Caco-2 (cell line): ENCODE measurements at places on chromosomes 5 and 9. TPM values are rescaled to one million over a fixed set of nuclear protein-coding genes. Genes with fewer than 3 reads are reported as not detected.

ADAMTS6 gene
- 0.23 and 0.67 TPM in 2 replicates for total RNA-seq

GRIA1 gene
- total RNA-seq: not detected in 2 replicates

RXFP3 gene
- total RNA-seq: not detected in 2 replicates

C5orf46 gene
- 0.63 TPM in 1 of 2 replicates, not detected in the other for total RNA-seq

RECK gene
- 1.1 and 1.8 TPM in 2 replicates for total RNA-seq

ACOT12 gene
- total RNA-seq: 1.4 TPM in 2 replicates

MBLAC2 gene
- 3.8 and 4.9 TPM in 2 replicates for total RNA-seq

KIF20A gene
- 83.7 and 84.9 TPM in 2 replicates for total RNA-seq

TNC gene
- total RNA-seq: 11.4 and 17.6 TPM in 2 replicates

SPATA9 gene
- total RNA-seq: 0.34 TPM in 1 of 2 replicates, not detected in the other

CCDC192 gene
- total RNA-seq: not detected in 2 replicates

SPAG8 gene
- 0.19 and 0.29 TPM in 2 replicates for total RNA-seq

DNA sequence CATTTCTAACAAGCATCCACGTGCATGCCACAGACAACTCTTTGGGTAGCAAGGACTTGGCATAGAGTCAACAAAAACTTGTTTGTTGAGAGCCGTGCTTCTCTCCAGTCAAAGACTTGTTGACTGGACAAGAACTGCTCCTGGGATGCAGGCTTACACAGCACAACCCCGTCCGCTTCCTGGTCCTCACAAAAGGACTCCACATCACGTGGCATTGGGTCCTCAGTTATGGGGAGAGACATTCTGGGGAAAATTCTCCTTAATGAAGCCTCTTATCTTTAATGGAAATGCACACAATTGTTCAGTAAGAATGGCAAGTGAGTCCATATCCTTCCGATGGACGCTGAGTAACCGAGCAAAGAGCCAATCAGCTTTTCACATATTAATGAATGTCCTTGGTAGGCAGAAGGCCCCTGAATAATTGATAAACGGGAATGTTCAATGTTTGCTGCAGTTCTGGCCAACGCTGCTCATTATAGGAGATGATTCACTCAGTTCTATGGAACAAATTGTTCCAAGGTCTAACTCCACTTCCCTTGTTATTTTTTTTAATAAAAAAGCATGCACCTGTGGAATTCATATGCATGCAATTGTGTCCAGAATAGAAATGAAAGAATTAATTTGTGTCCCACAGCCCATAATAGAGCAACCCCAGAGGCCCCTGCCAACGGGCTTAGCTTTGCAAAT, 97.0 kb upstream of the ZNF366 start:
- H3K27me3 ChIP-seq: no peaks in the 10 kb centered on the region
- no peaks in the 10 kb centered on the region for H3K36me3 ChIP-seq
- 0 out of 2 replicates have a peak, but pooled peaks cover 6% of the 10 kb centered on the region for H3K4me1 ChIP-seq
- H3K4me3 ChIP-seq: no peak overlapping the region
- H3K27ac ChIP-seq: no peak overlapping the region

GRCh38 chr5:87853541-87853940, 415.1 kb downstream of the TMEM161B start:
- H3K4me3 ChIP-seq: no peak overlapping the region
- H3K4me1 ChIP-seq: no peaks in the 10 kb centered on the region
- no peak for DNase-seq
- H3K36me3 ChIP-seq: no peaks in the 10 kb centered on the region
- no peak overlapping the region for H3K27ac ChIP-seq
- H3K27me3 ChIP-seq: no peaks in the 10 kb centered on the region

DNA sequence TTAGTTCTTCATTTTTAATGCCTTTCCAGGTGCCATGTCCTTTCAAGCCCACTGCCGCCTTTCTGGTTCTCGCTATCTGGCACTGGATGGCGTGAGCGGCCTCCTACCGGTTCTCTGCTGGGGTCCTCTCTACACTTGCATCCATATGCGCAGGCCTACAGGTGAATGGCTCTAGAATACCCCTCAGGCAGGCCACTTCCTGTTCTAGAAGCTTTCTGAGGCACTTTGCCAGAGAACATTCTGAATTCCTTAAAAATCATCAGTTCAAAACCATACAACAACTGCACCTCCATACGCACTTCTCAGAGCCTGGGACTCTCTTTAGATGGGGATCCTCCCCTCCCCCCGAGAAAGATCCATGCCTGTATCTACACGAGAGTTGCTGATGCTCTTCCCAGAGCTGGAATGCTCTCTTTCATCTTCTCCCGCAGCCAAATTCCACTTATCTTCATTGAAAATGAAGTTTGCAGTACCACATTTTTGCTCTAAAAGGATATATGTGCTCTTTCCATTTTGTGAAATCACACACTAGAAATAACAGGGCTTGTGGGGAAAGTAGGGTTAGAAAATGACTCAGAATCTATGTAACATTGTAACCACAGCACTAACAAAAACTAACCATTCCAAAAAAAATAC, 1.4 kb upstream of the LHFPL2 start:
- no peak overlapping the region for H3K4me3 ChIP-seq
- peaks cover 15% of the 10 kb centered on the region for H3K4me1 ChIP-seq
- no peaks in the 10 kb centered on the region for H3K27me3 ChIP-seq
- H3K36me3 ChIP-seq: no peaks in the 10 kb centered on the region

DNA sequence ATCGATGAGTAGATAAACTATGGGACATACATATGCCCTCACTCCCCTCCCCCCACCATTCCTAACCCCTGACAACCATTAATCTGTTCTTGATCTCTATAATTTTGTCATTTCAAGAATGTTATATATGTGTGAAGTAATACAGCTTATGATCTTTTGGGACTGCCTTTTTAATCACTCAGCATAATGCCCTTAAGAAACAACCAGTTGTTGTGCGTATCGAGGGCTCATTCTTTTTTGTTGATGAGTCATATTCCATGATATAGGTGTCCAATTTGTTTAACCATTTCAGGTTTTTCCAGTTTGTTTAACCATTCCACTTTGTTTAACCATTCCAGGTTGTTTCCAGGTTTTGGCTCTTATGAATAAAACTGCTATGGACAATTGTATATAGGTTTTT, 75.6 kb downstream of the ARHGEF28 start:
- no peak overlapping the region for H3K27ac ChIP-seq
- no peaks in the 10 kb centered on the region for H3K4me1 ChIP-seq
- H3K27me3 ChIP-seq: 0 out of 2 replicates have a peak, but pooled peaks cover 1% of the 10 kb centered on the region
- H3K4me3 ChIP-seq: no peak overlapping the region

DNA sequence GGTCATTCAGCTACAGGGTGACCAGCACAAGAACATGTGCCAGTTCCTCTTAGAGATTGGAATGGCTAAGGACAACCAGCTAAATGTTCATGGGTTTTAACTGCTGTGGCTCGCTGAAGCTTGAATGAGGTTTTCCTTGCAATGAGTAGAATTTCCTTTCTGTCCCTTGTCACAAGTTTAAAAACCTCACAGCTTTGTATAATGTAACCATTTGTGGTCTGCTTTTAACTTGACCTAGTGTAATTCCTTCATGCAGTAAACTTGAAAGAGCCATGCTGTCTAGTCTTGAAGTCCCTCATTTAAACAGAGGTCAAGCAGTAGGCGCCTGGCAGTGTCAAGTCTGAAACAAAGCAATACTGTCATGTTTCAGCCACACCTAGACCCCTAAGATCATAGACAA, 181.3 kb upstream of the DMRT1 start:
- H3K27me3 ChIP-seq: no peaks in the 10 kb centered on the region
- no peaks in the 10 kb centered on the region for H3K4me1 ChIP-seq
- H3K4me3 ChIP-seq: no peak overlapping the region
- H3K27ac ChIP-seq: no peak overlapping the region

- H3K27me3 ChIP-seq: no peaks in the 10 kb centered on the region
- no peak overlapping the region for H3K27ac ChIP-seq
- H3K4me1 ChIP-seq: no peaks in the 10 kb centered on the region
- no peak overlapping the region for H3K4me3 ChIP-seq
- H3K36me3 ChIP-seq: no peaks in the 10 kb centered on the region
- no peak for DNase-seq
These were observed 60.4 kb upstream of the MOCS2 start for GRCh38 chr5:53169933-53170332.

DNA sequence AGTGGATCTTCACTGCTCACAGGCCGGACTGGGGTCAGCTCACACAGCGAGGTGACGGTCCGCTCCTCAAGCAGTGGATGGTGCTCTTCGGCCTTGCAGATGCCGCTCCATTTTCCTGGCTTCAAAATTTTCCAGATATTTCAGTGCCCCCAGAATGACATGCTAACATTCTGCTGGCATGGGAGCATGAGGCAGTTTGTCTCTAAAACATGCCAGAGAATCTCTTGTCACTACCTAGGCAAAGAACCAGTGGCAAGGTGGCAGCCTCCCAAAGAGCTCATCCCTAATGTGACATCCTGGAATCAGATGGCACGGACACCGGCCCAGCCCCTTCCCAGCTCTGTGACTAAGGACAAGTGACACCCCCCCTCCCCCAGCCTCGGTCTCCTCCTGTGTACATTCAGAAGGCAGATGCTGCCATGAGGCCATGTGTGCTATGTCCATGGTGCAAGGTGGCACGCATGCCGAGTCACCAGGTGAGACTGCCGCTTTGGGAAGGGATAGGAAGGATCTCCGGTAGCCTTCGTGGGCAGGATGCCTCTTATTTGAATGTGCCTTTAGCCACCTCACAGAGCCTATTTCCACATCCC, 2.7 kb downstream of the S1PR3 start:
- no peak for DNase-seq
- H3K4me3 ChIP-seq: no peak overlapping the region
- H3K27me3 ChIP-seq: no peaks in the 10 kb centered on the region
- no peak overlapping the region for H3K27ac ChIP-seq
- H3K36me3 ChIP-seq: no peaks in the 10 kb centered on the region
- H3K4me1 ChIP-seq: no peaks in the 10 kb centered on the region

DNA sequence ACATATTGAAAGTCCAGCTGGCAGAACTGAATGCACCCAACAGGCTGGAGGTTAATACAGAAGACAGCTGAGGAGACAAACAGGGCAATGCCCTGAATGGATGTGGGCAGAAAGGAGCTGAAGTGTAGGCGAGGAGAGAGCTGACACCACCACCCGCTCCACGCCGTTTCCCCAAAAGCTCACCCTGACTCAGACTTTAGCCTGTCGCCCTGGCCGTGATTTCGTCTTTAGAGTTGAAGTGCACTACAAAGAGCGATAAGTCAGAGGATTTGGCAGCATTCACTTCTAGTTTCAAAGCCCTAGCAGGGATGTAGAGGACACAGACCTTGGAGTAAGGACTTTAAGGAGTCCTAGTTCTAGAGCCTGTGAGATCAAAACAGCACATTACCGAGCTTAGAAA, 2.2 kb upstream of the ERAP1 start:
- no peak for DNase-seq
- H3K27me3 ChIP-seq: no peaks in the 10 kb centered on the region
- no peaks in the 10 kb centered on the region for H3K36me3 ChIP-seq
- no peak overlapping the region for H3K4me3 ChIP-seq
- H3K4me1 ChIP-seq: peaks cover 24% of the 10 kb centered on the region
- H3K27ac ChIP-seq: no peak overlapping the region

- no peak overlapping the region for H3K4me3 ChIP-seq
- no peaks in the 10 kb centered on the region for H3K36me3 ChIP-seq
- no peaks in the 10 kb centered on the region for H3K27me3 ChIP-seq
- no peaks in the 10 kb centered on the region for H3K4me1 ChIP-seq
- no peak overlapping the region for H3K27ac ChIP-seq
These were observed 367 bp downstream of the PCDHB4 start for GRCh38 chr5:141121985-141122384.

DNA sequence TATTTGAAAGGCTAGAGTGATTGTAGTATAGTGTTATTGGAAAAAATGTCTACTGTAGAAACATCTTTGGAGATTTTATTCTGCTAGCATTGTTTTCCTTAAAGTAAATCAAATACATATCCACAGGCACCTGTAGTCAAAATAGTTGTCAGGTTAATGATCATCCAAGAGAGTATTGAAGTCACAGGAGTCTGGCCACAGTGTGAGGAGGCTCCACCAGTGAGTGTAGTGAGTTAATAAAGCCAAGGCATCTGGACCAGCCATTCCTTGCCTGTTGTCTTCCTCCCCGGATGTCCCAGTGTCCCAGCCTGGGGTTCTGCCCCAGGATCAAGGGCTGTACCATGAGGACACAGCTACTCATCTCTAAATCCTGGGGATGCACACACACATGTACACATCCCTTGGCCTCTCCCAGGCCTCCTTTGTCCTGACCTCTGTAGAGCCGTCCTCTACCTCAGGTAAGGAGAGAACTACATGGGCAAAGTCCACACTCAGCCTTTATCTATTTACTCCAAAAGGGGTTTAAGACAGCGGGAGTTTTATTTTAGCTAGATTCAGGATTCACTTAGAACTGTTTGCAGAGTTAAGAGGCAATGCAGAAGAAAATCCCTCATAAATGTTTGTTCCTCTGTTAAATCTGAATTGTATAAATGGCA, 3.7 kb downstream of the PIK3R1 start:
- H3K4me3 ChIP-seq: peak overlapping the region; percentile 16; the same call in 1 of the 2 replicates
- H3K36me3 ChIP-seq: no peaks in the 10 kb centered on the region; the same call in 1 of the 2 replicates

GRCh38 chr5:74035521-74035937, 409.5 kb downstream of the ARHGEF28 start:
- DNase-seq: peak; percentile 63
- H3K4me1 ChIP-seq: 0 out of 2 replicates have a peak, but pooled peaks cover 5% of the 10 kb centered on the region
- H3K4me3 ChIP-seq: no peak overlapping the region

DNA sequence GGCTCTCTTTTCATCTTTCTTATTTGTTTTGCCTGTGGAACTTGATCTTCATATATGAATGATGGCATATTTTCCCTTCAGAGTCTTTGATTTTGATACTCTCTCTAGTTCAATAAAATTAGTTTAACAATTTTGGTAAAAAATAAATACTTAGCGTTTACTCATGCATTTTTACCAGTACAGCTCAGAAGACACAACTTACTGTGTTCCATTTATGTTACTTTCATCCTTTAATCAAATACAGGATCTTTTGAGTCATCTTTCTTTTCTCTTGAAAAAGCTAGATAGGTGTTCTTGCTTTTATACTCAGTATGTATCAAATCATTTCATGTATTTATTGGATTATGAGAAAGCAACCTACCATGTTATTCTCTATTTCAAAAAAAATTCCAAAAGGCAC, 47.1 kb upstream of the RICTOR start:
- H3K27ac ChIP-seq: no peak overlapping the region
- H3K36me3 ChIP-seq: no peaks in the 10 kb centered on the region
- H3K27me3 ChIP-seq: peaks cover 1% of the 10 kb centered on the region; the same call in 1 of the 2 replicates
- no peaks in the 10 kb centered on the region; the same call in 1 of the 2 replicates for H3K4me1 ChIP-seq
- no peak overlapping the region for H3K4me3 ChIP-seq

- no peak for DNase-seq
- no peak overlapping the region for H3K4me3 ChIP-seq
- no peaks in the 10 kb centered on the region for H3K27me3 ChIP-seq
- H3K36me3 ChIP-seq: no peaks in the 10 kb centered on the region
These were observed 368 bp upstream of the CCDC180 start for GRCh38 chr9:97307091-97307490.

- no peak overlapping the region for H3K27ac ChIP-seq
- H3K4me1 ChIP-seq: no peaks in the 10 kb centered on the region
- H3K27me3 ChIP-seq: no peaks in the 10 kb centered on the region
- no peaks in the 10 kb centered on the region for H3K36me3 ChIP-seq
These were observed 288.3 kb downstream of the MLLT3 start for GRCh38 chr9:20333991-20334390.

- no peak overlapping the region for H3K4me3 ChIP-seq
- no peaks in the 10 kb centered on the region for H3K36me3 ChIP-seq
- no peaks in the 10 kb centered on the region for H3K27me3 ChIP-seq
- H3K4me1 ChIP-seq: peaks cover 2% of the 10 kb centered on the region; the same call in 1 of the 2 replicates
These were observed 27.0 kb upstream of the ALDOB start for GRCh38 chr9:101462558-101462957.
